Thymus (tissue), 14 donors: ENCODE measurements at places on chromosomes 16 and 17. TPM values are rescaled to one million over a fixed set of nuclear protein-coding genes. Genes with fewer than 3 reads are reported as not detected.

GRCh38 chr16:54341892-54342776 is 55.5 kb upstream of the IRX3 start:
- H3K4me1 ChIP-seq, result no peaks in the 10 kb centered on the region
- H3K27me3 ChIP-seq, result peaks cover 11% of the 10 kb centered on the region
- no peak for DNase-seq
- H3K36me3 ChIP-seq, result no peaks in the 10 kb centered on the region

The SMG1 gene
- 31.9 TPM for total RNA-seq

The CISD3 gene
- 10.3 TPM for total RNA-seq

- no peaks in the 10 kb centered on the region for H3K4me1 ChIP-seq
- H3K4me3 ChIP-seq, result no peak overlapping the region
- H3K27ac ChIP-seq, result no peak overlapping the region
- H3K36me3 ChIP-seq, result no peaks in the 10 kb centered on the region
Observed at GRCh38 chr17:948284-948852, 31.2 kb downstream of the NXN start.

DNA sequence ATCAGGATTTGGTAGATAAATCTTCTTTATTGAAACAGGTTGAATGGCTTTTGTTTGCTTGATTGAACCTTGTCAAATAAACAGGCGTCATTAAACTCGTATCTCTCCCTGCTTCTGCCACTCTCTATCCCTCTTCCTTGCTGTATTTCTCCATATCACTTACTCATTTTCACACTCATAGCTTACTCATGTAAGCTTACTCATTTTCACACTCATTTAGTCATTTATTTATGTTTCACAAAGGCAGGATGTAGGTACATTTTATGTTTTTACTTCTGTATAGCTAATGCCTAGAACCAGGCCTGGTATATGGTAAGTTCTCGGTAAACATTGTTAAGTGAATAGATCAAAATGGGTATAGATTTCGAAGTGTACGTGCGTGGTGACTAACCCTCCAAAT is 450.0 kb downstream of the PMP22 start:
- no peak overlapping the region for H3K27ac ChIP-seq
- H3K27me3 ChIP-seq, result no peaks in the 10 kb centered on the region
- no peak overlapping the region for H3K4me3 ChIP-seq

The INCA1 gene
- total RNA-seq, result 0.24 TPM

The NPIPA8 gene
- 0.05 TPM for total RNA-seq

The TMEM114 gene
- total RNA-seq, result 0.14 TPM

- no peaks in the 10 kb centered on the region for H3K4me1 ChIP-seq
- DNase-seq, result no peak
- no peaks in the 10 kb centered on the region for H3K27me3 ChIP-seq
- no peak overlapping the region for H3K27ac ChIP-seq
- H3K4me3 ChIP-seq, result no peak overlapping the region
- peaks cover 54% of the 10 kb centered on the region for H3K36me3 ChIP-seq
Observed at GRCh38 chr16:87740909-87741424, 24.8 kb downstream of the KLHDC4 start.

- H3K27me3 ChIP-seq, result peaks cover 8% of the 10 kb centered on the region
- no peaks in the 10 kb centered on the region for H3K4me1 ChIP-seq
- DNase-seq, result no peak
- no peak overlapping the region for H3K27ac ChIP-seq
- H3K36me3 ChIP-seq, result peaks cover 40% of the 10 kb centered on the region
Observed at GRCh38 chr16:3143598-3144320, 8.9 kb downstream of the ZNF213 start.

The PDILT gene
- not detected for total RNA-seq

GRCh38 chr16:49021136-49021535 is 260.5 kb downstream of the CBLN1 start:
- no peak for DNase-seq
- H3K4me1 ChIP-seq, result no peaks in the 10 kb centered on the region
- no peaks in the 10 kb centered on the region for H3K27me3 ChIP-seq
- no peak overlapping the region for H3K27ac ChIP-seq

- no peaks in the 10 kb centered on the region for H3K27me3 ChIP-seq
- no peak overlapping the region for H3K27ac ChIP-seq
- no peak overlapping the region for H3K4me3 ChIP-seq
- DNase-seq, result no peak
- no peaks in the 10 kb centered on the region for H3K4me1 ChIP-seq
Observed at GRCh38 chr16:67449336-67449735, 18.4 kb downstream of the HSD11B2 start.

The KRT38 gene
- 0.38 TPM for total RNA-seq

DNA sequence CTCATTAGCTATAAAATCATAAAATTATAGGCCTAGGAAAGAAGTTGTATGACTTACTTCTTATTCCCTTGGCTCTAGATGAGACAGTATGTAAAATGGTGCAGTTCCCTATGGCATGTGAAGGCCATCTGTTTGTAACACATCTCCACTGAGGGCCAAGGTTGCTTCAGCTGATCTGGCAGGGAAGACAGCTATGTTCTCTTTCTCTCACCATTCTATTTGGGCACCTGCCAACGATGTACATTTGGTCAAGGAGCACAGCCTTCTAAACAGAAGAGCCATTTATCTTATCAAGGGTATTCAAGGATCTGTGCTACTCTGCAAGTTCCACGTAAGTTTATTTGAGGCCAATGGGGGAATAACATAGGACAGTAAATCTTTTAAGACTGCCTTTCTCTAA is 129.8 kb upstream of the TOM1L1 start:
- H3K4me3 ChIP-seq, result no peak overlapping the region
- DNase-seq, result no peak
- H3K4me1 ChIP-seq, result no peaks in the 10 kb centered on the region
- H3K36me3 ChIP-seq, result no peaks in the 10 kb centered on the region

GRCh38 chr16:82055728-82056549 is 20.9 kb downstream of the HSD17B2 start:
- H3K27me3 ChIP-seq, result no peaks in the 10 kb centered on the region
- no peak overlapping the region for H3K4me3 ChIP-seq
- no peaks in the 10 kb centered on the region for H3K36me3 ChIP-seq
- no peak for DNase-seq
- H3K4me1 ChIP-seq, result no peaks in the 10 kb centered on the region

- peaks cover 3% of the 10 kb centered on the region for H3K4me1 ChIP-seq
- no peak overlapping the region for H3K4me3 ChIP-seq
- H3K27me3 ChIP-seq, result no peaks in the 10 kb centered on the region
Observed at GRCh38 chr16:88560714-88561484, 9.3 kb upstream of the ZC3H18 start.

GRCh38 chr16:85851034-85851785 is 47.8 kb upstream of the IRF8 start:
- peaks cover 2% of the 10 kb centered on the region for H3K27me3 ChIP-seq
- no peak overlapping the region for H3K4me3 ChIP-seq
- no peaks in the 10 kb centered on the region for H3K36me3 ChIP-seq
- H3K4me1 ChIP-seq, result no peaks in the 10 kb centered on the region
- no peak overlapping the region for H3K27ac ChIP-seq
- DNase-seq, result no peak

The KRTAP9-4 gene
- not detected for total RNA-seq

DNA sequence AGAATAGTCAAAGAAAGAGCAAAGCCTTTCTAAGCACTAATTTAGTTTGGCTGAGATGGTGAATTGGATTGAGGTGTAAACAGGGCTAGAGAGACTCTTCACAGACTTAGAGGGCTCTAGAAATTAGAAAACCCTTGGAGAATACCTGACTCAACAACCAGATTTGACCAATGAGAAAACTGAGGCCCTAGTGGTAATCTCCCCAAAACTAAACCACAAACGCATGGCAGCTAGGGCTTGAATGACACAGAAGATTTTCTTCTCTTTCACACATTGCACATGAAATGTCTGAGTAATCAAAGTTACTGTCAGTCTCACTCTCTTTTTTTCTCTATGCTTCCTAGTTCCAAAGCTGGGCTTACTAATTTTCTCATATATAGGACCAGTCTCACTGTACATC is 314.5 kb upstream of the KCNJ16 start:
- H3K4me3 ChIP-seq, result no peak overlapping the region
- DNase-seq, result no peak
- no peaks in the 10 kb centered on the region for H3K27me3 ChIP-seq
- no peak overlapping the region for H3K27ac ChIP-seq
- no peaks in the 10 kb centered on the region for H3K36me3 ChIP-seq

DNA sequence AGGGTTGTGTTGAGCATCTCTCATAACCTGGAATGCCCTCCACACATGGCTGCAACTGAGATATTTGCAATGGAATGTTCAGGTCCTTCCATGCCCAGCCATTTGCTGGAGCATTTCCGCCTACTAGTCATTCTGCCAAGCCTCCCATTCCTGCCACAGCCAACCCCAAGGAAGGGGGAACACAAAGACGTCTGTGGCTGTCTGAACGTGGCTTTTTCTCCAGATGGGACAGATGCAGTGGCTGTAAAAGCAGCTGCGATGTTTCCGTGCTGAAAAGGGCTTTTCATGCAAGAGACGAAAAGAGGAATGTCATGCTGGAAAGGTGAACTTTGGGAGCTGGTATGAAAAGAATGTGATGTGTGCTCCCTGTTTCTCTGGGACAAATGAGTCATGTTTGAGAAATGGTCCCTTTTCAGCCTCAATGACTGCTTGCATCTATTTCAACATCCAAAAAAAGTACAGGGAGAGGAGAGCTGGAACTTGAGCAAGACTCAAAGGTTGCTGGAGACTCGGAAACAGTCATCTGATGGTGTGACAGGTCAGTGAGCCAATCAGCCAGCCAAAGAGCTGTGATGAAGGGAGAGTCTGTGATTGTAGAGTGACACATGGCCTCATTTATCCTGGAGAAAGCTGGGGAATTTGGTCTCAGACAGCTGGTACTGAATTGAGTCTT is 208.9 kb downstream of the SHISA9 start:
- H3K4me1 ChIP-seq, result no peaks in the 10 kb centered on the region
- H3K4me3 ChIP-seq, result no peak overlapping the region
- H3K27me3 ChIP-seq, result no peaks in the 10 kb centered on the region
- no peak overlapping the region for H3K27ac ChIP-seq
- no peaks in the 10 kb centered on the region for H3K36me3 ChIP-seq
- DNase-seq, result no peak

The FAM20A gene
- total RNA-seq, result 3.7 TPM

GRCh38 chr16:67163164-67163998 is 1.2 kb upstream of the HSF4 start:
- H3K4me3 ChIP-seq, result peak overlapping the region; percentile 10
- no peak for DNase-seq
- H3K27me3 ChIP-seq, result peaks cover 97% of the 10 kb centered on the region
- H3K4me1 ChIP-seq, result peaks cover 17% of the 10 kb centered on the region
- H3K36me3 ChIP-seq, result peaks cover 3% of the 10 kb centered on the region

DNA sequence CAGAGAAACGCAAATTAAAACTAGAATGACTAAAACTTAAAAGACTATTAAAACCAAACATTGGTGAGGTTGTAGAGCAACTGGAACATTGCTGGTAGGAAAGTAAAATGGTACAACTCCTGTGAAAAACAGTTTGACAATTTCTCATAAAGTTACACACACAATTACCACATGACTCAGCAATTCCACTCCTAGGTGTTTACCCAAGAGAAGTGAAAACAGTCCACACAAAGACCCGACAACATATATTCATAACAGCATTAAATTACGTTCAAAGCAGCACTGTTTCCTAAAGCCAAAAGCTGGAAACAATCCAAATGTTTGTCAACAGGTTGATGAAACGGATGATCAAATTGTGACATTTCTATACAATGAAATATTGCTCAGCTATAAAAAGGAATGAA is 26.5 kb upstream of the ALOX12 start:
- no peak overlapping the region for H3K27ac ChIP-seq
- DNase-seq, result no peak
- no peaks in the 10 kb centered on the region for H3K4me1 ChIP-seq
- no peak overlapping the region for H3K4me3 ChIP-seq
- no peaks in the 10 kb centered on the region for H3K27me3 ChIP-seq
- no peaks in the 10 kb centered on the region for H3K36me3 ChIP-seq

GRCh38 chr16:47627721-47628120 is 166.6 kb downstream of the PHKB start:
- no peaks in the 10 kb centered on the region for H3K4me1 ChIP-seq
- H3K27me3 ChIP-seq, result no peaks in the 10 kb centered on the region
- H3K4me3 ChIP-seq, result no peak overlapping the region
- no peak for DNase-seq
- H3K36me3 ChIP-seq, result no peaks in the 10 kb centered on the region

DNA sequence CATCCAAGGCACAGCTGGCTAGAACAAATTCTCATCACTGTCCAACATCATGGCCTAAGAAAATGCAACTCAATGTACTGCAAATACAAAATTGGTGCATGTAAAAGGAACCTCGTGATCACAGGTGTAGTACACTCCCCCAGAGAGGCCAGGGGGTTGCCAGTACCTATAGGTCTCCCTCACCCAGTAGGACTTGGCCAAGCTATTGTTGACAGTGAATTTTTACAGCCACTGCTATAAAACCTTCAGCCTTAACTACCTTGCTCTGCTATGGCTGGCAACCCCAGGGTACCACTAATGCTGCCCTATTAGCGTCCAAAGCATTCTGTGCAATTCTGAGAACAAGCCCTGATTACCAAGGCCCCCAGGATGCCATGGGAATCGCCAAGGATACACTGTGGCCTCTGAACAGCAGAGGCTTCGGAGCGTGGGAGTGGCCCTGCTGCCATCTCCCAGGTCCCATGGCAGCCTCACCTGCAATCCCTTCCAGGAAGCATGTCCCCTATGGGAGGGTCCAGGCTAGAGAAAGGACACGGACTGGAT is 67.6 kb downstream of the SDK2 start:
- H3K4me3 ChIP-seq, result no peak overlapping the region
- H3K27ac ChIP-seq, result no peak overlapping the region
- no peaks in the 10 kb centered on the region for H3K4me1 ChIP-seq
- DNase-seq, result no peak
- H3K36me3 ChIP-seq, result no peaks in the 10 kb centered on the region

DNA sequence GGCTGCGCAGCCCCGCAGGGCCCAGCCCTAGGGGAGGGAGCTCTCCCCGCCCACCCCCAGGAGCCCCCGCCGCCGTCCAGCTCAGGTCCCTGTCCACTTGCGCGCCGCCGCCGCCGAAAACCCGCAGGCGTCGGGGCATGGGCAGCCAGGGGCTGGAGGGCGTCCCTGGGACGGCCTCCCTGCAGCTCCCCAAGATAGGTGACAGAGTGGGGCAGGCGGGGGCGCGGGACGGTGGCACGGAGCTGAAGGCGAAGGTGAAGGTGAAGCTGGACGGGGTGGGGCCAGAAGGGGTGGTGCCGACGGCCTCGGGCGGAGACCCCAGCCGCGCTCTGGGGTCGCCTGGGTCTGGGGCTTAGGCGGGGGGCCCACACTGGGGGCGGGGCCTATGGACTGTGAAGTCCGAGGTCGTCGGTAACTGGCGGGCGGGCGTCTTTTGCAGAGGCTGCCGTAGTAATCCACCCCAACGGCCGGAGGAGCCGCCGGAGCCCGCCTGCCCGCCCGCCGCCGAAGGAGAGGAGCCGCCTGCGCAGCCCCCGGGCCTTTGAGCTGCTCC is 27.2 kb downstream of the SREBF1 start:
- H3K36me3 ChIP-seq, result peaks cover 57% of the 10 kb centered on the region
- no peak for DNase-seq
- no peaks in the 10 kb centered on the region for H3K4me1 ChIP-seq
- H3K27ac ChIP-seq, result no peak overlapping the region
- no peak overlapping the region for H3K4me3 ChIP-seq

GRCh38 chr17:64130559-64131001 is 636 bp upstream of the ERN1 start:
- H3K27me3 ChIP-seq, result no peaks in the 10 kb centered on the region
- no peaks in the 10 kb centered on the region for H3K36me3 ChIP-seq
- DNase-seq, result no peak
- peak overlapping the region; percentile 49 for H3K4me3 ChIP-seq

The RPL23 gene
- 3,220 TPM for total RNA-seq
